ENCODE measurements at places on chromosomes 3 and 15. TPM values are rescaled to one million over a fixed set of nuclear protein-coding genes. Genes with fewer than 3 reads are reported as not detected.

The AP3B2 gene
- 0.11 TPM for total RNA-seq

The ANKRD34C gene
- total RNA-seq = not detected

The MAP1A gene
- total RNA-seq = 37.3 TPM

The MRPS25 gene
- 9.3 TPM for total RNA-seq

The ZMYND10 gene
- not detected for total RNA-seq

The ALG1L2 gene
- not detected for total RNA-seq

The FGD5 gene
- not detected for total RNA-seq

The GOLGA8K gene
- total RNA-seq = not detected

The WDR72 gene
- not detected for total RNA-seq

DNA sequence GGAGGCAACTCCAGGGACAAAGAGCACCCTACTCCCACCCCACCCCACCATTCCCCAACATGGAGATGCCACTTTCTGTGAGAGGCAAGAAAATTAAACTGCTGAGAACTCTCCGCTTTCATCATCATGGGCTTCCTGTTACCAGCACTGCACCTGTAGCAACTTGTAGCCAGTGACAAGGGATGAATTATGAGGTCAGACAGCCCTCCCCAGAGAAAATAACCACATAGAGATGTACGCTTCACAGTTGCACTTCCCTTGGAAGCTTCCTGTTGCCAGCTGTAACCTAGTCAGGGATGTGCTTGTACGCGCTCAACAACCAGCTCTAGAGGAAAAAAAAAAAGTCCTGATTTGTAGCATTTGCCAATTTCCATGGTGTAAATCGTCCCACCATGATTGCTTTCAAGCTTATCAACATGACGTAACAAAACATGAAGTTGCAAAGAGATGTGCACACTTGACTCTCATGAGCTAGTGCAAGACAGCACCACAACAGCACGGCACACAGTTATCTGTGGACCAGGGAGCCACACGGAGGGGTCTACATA is 145.4 kb downstream of the RAB11A start:
- no peaks in the 10 kb centered on the region for H3K36me3 ChIP-seq
- no peak for DNase-seq
- H3K4me3 ChIP-seq = no peak overlapping the region
- no peak overlapping the region for H3K27ac ChIP-seq
- H3K27me3 ChIP-seq = peaks cover 9% of the 10 kb centered on the region
- no peaks in the 10 kb centered on the region for H3K4me1 ChIP-seq

- no peak for DNase-seq
- H3K4me3 ChIP-seq = no peak overlapping the region
These were observed 839.8 kb downstream of the NTRK3 start for GRCh38 chr15:87416591-87417257.

GRCh38 chr3:5231074-5231473 is 43.6 kb downstream of the EDEM1 start:
- H3K27ac ChIP-seq = no peak overlapping the region
- no peaks in the 10 kb centered on the region for H3K27me3 ChIP-seq
- no peaks in the 10 kb centered on the region for H3K4me1 ChIP-seq
- no peak overlapping the region for H3K4me3 ChIP-seq

GRCh38 chr3:89702404-89702803 is 595.0 kb downstream of the EPHA3 start:
- H3K36me3 ChIP-seq = no peaks in the 10 kb centered on the region
- H3K27ac ChIP-seq = no peak overlapping the region
- no peak for DNase-seq

DNA sequence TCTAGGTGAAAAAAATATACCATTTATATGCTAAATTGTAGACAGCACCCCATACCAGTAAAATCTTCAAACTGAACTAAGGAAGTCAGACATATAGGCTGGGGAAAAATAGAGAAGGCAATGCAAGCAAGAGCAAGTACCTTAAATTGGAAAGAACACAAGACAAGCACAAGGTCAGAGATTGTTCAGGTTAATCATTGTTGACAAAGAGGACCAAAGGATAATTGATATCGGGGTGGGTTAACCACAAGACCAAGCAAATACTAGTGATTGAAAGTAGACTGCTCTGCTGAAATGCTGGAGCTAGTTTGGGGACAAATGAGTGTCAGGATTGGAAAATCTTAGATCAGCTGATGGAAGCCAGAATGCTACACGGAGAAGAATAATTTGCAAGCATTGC is 499.8 kb downstream of the ROBO2 start:
- no peak overlapping the region for H3K4me3 ChIP-seq
- no peaks in the 10 kb centered on the region for H3K36me3 ChIP-seq
- no peak for DNase-seq
- no peak overlapping the region for H3K27ac ChIP-seq

DNA sequence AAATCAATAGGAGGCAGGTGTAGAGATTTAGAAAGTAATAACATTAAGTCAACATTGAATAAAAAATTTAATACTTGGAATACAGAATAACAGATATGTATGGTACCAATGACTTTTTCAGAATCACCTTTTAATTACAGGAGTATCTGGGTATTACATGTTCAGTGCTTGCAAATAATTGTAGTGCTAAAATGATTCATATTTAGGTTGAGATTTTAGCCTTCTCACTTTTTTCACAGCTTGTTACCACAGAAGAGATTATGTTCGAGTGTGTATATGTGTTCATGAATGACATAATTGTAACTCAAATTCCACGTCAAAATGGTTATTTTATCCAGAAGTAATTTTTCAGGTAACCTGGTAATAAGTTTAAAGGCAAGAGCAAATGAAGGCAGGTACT is 187.9 kb upstream of the TBL1XR1 start:
- no peaks in the 10 kb centered on the region for H3K4me1 ChIP-seq
- H3K4me3 ChIP-seq = no peak overlapping the region
- no peaks in the 10 kb centered on the region for H3K27me3 ChIP-seq
- no peak for DNase-seq

DNA sequence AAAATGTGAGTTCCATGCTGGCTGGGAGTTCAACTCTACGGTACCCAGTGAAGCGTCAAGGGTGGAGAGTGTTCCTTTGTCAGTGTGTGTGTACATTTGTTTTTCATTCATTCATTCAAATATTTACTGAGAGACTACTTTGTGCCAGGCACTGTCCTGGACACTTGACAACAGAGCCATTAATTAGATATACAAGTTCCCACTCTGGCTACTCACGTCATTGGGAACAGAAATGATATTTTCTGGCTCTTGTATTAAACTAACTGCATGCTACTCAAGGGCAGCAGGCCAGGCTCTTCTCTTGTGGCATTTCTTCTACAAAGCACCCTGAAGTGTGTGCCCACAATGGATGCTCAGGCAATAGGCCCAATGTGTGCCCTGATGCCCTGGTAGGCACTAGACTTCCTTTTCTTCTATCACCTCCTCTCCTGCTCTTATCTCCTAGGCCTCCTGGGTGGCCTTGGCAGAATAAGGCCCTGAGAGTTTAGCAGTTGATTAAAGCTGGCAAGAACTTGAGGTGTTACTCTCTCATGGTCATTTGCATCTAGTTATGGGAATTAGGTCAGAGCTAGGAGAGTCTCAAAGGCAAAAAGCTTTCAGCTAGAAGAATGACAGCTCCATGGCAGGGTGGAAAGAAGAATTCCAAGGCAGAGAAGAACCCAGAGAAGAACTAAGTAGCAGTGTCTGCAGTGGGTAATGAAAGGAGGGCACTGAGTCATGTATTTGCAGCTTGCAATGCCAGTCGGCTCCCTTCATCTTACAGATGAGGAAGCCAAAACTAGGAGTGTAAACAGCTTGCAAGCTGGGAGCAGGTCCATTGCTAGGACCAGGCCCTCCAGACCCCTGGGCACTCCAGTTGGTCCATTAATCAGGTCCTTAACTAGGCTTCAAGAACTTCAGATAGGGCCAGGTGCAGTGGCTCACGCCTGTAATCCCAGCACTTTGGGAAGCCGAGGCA is 14.0 kb upstream of the SMAD3 start:
- H3K36me3 ChIP-seq = no peaks in the 10 kb centered on the region
- H3K4me1 ChIP-seq = peaks cover 43% of the 10 kb centered on the region
- DNase-seq = no peak
- no peak overlapping the region for H3K4me3 ChIP-seq
- peak overlapping the region; percentile 32 for H3K27ac ChIP-seq
- no peaks in the 10 kb centered on the region for H3K27me3 ChIP-seq

DNA sequence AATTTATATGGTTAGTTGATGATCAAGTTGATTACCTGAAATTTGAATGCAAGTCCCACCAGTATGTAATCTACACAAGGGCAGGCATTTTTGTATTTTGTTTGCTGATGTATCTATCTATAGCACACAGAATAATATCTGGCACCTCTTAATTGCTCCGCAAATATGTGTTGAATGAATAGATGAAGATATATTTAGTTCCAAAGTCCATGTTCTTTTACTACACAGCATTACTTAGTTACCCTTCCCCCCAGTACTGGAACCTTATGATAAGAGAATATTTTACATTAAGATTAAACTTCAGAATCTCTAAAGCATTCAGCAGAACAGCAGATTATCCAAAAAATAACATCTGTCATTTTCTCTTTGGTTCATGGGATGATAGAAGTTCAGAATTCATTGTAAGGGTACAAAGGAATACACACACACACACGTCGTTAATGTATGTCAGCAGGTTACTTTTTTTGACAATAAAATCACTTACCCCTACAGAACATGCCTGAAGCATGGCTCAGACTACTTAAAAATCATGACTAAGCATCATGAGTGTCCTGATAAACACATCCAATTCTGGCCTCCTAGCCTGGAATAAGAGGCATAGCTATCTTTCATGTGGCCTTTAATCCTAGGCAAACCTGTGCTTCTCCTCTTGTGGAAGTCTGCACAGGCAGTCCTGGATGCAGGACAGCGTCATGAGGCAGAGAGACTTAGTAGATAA is 148.9 kb upstream of the TBC1D5 start:
- DNase-seq = no peak
- no peaks in the 10 kb centered on the region for H3K4me1 ChIP-seq
- no peak overlapping the region for H3K4me3 ChIP-seq
- no peak overlapping the region for H3K27ac ChIP-seq

Data from SJSA1 (cell line).